NCI-H1417 (cell line): ENCODE measurements at places on chromosomes 1 and 21.
A peak's percentile ranks its signal among the peaks of the same experiment; 100 is the strongest.

GRCh38 chr1:61093525-61094137 lies 11.3 kb downstream of the NFIA start:
- no peak for DNase-seq

- no peak for DNase-seq
These were observed 230.4 kb downstream of the SLC35F3 start for GRCh38 chr1:234134878-234135277.

GRCh38 chr1:1593834-1594601 lies 5.9 kb downstream of the FNDC10 start:
- DNase-seq = no peak

- DNase-seq = peak; percentile 85
These were observed at the start of gene PLEKHA6 for GRCh38 chr1:204359474-204360255. Gene PLEKHA6, minus strand, starts transcription at chr1:204359929. Its CDS starts 86,202 bp downstream, at chr1:204273727.

DNA sequence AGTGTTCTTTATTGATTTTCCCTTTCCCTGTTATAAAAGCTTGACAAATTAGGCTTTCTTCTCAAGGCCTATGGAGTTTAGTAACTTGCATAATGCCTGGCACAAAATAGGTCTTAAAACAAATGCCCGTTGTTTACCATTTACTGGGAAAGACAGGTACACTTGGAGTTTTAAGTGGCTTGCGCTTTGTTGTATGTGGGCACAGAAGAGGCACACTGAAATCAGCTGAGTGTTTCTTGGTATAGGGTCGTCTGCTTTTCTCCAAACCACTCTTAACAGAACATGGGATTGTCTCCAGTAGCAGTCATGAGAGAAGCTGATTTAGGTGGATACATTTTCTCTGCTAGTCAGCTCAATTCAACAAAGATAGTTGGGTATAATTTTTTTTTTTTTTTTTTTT lies 132.5 kb downstream of the SYT14 start:
- no peak for DNase-seq

DNA sequence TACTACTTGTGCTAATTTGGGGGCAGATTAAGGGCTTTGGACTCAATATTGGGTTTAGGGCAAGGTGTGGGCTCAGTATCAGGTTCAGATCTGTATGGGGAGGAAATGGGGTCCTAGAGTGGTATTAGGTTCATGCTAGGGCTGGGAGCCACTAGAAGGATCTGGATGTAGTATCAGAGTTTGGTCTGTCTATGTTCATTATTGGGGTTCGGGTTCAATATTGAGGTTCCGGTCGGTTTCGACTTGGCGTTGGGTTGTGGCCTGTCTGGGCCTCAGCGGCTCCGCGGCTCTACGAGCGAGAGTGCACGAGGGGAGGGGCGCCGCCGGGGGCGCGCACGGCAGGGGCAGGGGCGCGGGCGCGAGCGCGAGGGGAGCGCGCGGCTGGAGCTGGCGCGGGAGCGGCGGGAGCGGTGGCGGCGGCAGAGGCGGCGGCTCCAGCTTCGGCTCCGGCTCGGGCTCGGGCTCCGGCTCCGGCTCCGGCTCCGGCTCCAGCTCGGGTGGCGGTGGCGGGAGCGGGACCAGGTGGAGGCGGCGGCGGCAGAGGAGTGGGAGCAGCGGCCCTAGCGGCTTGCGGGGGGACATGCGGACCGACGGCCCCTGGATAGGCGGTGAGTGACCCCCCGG lies at the start of gene PTPRF:
Gene PTPRF, plus strand, starts transcription at position 401 of the 624 bp plus-strand sequence. CDS start 14,193 bp downstream, outside the sequence.
- DNase-seq = peak; percentile 75

- DNase-seq = no peak
These were observed 6.4 kb downstream of the TGFB2 start for GRCh38 chr1:218351391-218352074.

- DNase-seq = peak; percentile 18
These were observed 457.4 kb downstream of the SETD4 start for GRCh38 chr21:35602811-35603362.

- DNase-seq = no peak
These were observed 6.0 kb downstream of the TOR1AIP1 start for GRCh38 chr1:179888071-179888470.

- peak; percentile 62 for DNase-seq
These were observed 29.9 kb downstream of the FUBP1 start for GRCh38 chr1:77948841-77949424.

DNA sequence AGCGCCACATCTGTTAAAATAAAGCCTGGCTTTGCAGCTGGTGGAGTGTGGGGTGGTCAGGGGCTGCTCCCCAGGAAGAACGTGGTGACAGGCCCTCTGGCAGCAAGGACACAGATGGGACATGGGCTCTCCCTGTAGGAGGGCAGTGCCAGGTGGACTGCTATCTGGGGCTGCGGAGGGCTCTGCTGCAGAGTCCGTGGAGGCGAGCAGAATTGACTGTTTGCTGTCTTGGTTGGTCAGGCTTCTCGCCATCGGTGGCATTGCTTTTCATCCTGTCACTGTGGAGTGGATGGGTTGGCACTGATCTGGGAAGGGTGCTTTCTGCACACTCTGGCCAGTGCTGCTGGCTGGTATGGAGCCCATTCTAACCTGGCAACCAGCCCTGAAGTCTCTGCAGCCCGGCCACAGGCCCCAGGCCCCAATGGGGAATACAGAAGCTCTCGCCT lies 103.0 kb downstream of the LAMC2 start:
- no peak for DNase-seq

GRCh38 chr1:159207774-159208173 lies 3.1 kb downstream of the ACKR1 start:
- no peak for DNase-seq

DNA sequence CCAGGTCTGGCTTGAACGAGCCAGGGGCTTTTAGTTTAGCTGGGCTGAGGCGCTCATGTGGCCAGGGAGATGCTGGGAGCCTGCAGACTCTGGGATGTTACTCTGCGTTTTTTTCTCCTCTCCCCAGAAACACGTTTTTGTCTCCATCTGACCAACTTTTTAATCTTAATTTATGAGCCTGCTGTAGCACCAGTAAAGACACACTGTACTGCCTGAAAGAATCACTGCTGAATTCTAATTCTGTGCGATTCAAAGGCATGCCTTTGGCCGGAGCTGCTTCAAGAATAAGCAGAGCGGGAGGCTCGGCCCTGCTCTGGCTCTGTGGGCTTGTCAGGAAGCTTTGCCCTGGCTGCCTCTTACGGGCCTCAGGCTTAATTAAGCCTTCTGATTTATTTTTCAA lies 129.5 kb downstream of the CAMTA1 start:
- no peak for DNase-seq

DNA sequence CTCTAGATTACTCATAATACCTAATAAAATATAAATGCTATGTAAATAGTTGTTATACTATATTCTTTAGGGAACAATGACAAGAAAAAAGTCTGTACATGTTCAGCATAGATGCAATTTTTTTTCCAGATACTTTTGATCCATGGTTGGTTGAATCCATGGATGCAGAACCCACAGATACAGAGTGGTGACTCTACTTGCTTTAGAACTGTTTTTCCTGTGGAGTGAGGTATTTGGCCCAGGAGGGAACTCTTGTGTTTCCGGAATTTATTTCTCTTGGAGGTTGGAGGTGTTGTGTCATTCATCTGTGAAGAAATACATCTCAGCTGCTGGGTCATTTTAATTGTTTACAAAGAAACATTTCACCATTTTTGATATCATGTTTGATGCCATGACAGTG lies 28.7 kb downstream of the TMEM200B start:
- no peak for DNase-seq

- no peak for DNase-seq
These were observed 2.6 kb downstream of the CYP4B1 start for GRCh38 chr1:46801323-46802055.

DNA sequence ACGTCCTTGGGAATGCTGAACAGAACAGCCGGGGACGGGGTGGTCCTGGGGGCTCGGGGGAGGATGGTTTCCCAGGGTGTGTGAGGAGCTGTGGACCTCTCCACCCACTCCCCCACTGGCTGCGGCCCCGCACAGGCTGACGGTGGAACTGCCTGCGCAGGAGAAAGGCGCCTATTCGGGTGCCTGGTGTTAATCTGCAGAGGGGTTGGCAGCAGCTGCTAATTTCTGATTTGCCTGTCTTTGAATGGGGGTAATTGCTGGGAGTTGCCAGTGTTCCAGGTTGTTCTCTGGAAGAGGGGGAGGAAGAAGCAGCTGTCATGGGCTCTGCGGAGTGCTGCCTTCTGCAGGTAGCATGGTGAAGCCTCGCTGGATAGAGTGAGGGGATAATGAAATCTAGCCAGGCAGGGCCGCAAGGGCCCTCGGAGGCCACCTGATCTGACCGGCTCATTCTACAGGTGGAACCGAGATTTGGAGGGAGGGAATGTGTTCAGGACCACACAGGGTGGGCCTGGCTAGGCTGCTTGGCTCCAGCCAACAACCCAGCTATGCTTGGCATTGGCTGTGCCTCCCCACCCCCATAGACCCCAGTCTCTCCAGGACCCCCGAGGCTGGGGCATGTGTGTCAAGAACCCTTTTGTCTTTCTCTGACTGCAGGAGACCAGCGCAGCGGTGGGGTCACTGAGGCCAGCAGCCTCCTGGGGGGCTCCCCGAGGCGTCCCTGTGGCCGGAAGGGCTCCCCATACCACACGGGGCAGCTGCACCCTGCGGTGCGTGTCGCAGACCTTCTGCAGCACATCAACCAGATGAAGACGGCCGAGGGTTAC lies 67.1 kb downstream of the PTPRU start:
- no peak for DNase-seq

DNA sequence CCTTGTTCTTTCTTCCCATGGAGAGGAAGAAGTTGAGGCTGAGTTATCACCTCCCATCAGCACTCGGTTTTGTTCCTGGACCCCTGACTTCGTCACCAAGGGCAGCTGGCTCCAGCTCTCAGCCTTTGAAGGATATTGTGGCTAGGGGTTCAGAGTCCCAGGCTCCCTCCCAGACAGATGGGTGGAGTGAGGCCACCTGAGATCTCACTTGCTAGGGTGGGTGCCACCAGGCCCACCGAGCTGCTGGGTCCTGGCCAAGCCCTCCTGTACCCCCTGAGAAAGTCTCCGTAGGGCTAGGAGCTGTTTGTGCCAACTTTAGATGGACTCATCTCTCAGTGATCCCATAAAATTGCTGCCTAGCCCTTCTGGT lies 6.9 kb downstream of the MX2 start:
- DNase-seq = no peak

- peak; percentile 53 for DNase-seq
These were observed 93.0 kb upstream of the TENT5C start for GRCh38 chr1:117512728-117513321.

DNA sequence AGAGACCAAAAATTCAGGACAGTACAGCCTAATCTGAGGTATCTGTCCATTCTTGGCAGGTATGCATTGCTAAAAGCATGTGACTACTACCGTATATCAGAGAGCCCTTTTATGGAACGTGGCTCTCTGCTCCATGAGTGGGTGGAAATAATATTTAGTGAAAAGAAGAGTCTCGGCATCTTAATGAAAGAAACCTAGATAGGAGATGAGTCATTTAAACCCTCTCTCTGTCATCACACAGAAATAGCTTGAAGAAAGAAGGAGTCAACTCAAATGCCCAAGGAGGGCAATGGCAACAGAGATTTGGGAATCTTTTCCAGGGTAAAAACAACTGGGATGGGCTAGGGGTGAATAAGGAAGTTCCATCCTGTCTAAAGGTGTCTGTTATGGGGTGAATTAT lies 528.2 kb downstream of the SMYD3 start:
- DNase-seq = no peak

DNA sequence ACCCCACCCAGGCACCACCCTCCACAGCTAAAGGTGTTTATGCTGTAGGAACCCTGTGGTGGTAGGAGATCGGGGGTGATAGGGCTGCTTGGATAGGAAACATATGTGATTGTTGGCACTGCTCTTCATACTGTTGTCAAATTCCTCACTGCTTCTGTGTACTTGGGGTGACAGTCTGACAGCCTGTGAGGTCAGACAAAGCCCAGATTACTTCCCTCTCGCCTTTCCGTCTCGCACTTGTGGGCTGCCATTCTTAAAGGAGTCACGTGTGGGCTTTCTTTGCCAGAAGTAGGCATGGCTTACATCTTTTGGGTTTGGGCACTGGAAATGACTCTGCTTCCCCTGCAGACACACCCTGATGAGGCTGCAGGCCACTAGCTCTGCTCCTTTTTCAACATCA lies 363.8 kb downstream of the DISC1 start:
- no peak for DNase-seq

DNA sequence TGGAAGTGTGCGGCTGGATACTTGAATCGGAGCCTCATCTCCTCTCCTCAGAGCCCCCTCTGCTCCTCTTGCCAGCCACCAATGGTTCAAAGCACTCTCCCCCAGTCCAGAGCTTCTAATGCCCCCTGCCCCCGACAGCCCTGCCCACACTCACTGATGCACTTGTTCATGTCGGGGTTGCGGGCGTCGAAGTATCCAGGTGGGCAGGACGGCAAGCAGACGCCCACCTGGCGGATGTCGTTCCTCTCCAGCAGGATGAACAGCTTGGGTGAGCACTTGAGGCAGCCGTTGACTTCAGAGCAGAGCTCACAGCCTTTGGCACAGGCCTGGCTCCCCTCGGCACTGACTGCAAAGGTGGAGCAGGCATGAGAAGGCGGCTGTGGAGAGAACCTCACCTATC lies 18.4 kb downstream of the RSPO1 start:
- DNase-seq = no peak

- no peak for DNase-seq
These were observed 37.7 kb upstream of the GPR157 start for GRCh38 chr1:9166289-9167235.

- DNase-seq = no peak
These were observed 282.7 kb upstream of the ADGRL2 start for GRCh38 chr1:81517987-81518386.

DNA sequence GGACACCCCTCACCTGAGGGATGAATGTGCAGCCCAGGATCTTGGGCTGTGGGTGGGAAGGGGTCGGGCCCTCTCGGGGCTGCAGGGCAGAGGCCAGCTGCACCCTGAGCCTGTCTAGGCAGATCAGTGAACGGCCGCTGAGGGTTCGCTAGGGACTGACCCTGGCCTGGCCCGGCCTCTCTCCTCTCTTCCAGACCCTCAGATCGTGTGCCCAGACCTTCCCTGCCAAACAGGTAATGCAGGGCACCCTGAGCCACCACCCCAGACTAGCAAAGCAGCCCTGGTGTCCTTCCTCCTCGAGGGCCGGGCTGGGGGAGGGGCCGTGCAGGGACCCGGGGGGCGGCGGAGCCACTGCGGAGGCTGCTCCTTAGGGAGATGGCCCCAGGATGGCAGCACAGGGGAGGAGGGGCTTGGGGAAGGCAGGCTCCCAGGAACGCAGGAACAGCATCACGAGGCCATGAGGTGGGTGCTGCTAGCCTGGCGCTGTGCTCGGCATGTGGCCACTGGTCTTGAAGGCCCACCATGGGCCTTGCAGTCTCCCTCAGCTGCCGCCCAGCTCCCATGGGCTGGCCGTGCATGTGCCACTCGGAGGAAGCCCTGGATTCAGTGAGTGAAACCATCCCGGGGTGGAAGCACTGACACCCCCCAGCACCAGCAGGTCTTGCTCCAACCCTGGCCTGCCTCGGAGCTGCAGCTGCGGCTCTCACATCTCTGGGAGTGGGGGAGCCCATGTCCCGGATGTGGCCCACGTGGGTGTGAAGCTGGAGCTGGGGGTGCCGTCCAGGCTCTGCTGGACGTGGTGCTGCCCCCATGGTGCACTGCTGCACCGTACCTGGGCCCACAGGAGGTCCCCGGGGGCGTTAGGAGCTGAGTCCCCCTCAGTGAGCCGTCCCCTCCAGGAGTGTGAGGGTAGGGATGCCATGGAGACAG lies 28.7 kb downstream of the COL6A2 start:
- DNase-seq = no peak
